ENCODE measurements at places on chromosomes 5 and 9. TPM values are rescaled to one million over a fixed set of nuclear protein-coding genes. Genes with fewer than 3 reads are reported as not detected.
A peak's percentile ranks its signal among the peaks of the same experiment; 100 is the strongest.

Gene PDZD2
- total RNA-seq, result 14.2 TPM

Gene FRRS1L
- total RNA-seq, result not detected

Gene TMEFF1
- 4.3 TPM for total RNA-seq

Gene GPR107
- total RNA-seq, result 41.0 TPM

Gene NDST1
- total RNA-seq, result 86.0 TPM

Gene BAAT
- total RNA-seq, result 0.94 TPM

Gene AOPEP
- total RNA-seq, result 66.3 TPM

Gene CEL
- total RNA-seq, result 0.60 TPM

Gene ECSCR
- total RNA-seq, result 0.40 TPM

DNA sequence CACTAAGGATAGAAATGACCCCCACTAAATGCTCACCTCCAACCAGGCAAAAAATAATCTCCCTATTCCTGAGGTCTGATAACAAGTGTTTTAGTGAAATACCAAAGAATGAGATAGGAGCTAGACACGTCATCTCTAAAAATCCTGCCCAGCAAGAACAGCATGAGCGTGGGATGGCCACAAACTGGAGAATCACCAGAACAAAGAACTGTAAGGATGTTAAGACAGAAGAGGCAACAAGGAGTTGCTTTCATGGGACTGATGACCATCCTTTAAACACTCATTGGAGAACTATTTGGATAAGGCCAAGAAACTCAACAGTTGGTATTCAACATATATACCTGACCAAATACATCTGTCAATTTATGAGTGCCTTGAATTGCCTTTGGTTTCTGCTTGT, 113.7 kb downstream of the RASEF start:
- no peak for DNase-seq

DNA sequence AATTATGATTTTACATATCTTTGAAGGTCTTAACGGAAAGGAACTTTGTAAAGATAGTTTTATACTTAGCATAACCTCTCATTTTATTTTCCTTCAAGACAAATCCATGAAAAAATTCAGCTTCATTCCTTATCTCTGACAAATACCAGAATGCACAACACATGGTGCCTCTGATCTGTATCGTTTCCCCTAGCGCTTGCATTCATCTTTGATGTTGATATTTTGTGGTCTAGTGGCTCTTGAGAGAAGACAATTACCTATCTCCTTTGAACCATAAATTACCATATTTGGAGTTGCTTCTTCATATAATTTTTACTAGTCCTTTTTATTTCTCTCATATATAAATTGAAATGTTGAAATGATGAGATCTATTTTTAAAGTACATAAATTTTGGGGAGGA, 551.3 kb downstream of the PDE4D start:
- no peak for DNase-seq

DNA sequence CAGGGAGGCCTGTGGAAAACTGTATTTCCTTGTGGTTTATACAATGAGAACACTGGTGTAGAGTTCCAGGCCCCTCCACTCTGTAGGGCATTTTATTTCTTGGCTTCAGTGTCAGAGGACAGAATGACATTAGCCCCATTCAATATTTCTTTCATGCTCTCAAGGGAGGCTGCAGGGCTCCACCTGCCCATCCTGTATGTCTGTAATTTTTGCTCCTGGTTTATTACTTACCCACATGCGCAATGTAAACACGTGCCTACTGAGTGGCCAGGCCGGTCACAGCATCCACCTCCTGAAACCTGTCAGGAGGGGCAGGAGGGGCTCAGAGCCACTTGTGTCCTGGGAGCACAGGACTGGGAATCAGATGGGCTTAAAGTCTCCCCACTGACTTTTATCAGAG, 82.4 kb downstream of the GADD45G start:
- no peak for DNase-seq

GRCh38 chr5:13246053-13246452, 698.4 kb downstream of the DNAH5 start:
- DNase-seq, result no peak

DNA sequence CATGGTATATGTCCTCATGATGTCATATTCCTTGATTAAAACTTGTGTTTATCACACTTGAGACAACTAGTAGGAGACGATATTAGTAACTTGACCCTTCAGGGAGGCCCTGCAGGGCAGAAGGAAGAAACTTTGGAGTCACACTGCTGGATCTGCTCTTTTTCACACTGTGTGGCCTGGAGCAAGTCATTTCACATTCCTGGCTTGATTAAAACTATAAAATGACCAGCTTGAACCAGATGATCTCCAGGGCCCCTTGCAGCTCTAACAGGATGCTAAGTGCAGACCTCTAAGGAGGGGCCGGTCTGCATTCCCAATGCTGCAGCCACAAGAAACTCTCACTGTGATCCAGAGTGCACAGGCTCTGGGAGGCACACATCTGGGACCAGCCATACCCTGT, 146.4 kb upstream of the ZNF366 start:
- peak; percentile 65 for DNase-seq

DNA sequence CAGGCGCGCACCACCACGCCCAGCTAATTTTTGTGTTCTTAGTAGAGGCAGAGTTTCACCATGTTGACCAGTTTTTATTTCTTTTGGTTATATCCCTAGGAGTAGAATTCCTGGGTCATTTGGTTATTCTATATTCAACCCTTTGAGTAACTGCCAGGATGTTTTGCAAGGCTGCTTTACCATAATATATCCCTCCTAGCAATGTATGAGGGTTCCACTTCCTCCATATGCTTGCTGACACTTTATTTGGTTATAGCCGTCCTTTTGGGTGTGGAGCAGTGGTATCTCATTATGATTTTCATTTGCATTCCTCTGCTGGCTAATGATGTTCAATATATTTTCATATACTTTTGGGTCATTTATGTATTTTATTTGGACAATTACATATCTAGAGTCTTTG, 81.2 kb downstream of the RAB24 start:
- DNase-seq, result no peak

- DNase-seq, result no peak
Measured at GRCh38 chr9:38415856-38416255, 8.4 kb downstream of the IGFBPL1 start.

DNA sequence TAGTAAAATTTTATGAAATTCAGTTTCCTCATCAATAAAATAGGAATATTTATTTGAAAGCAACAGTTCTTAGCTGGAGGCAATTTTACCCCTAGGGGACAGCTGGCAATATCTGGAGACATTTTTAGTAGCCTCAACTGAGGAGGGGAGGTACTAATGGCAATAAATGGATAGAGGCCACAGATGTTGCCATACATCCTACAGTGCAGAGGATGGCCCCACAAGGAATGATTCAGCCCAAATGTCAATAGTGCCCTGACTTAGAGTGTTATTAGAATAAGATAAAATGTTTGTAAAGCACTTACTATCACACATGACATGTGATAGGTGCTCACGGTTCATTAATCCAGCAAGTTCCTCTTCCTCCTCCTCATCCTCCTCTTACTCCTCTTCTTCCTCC, 293.6 kb downstream of the KCTD16 start:
- DNase-seq, result no peak

- no peak for DNase-seq
Measured at GRCh38 chr9:107710546-107710945, 221.0 kb upstream of the KLF4 start.

GRCh38 chr5:2912741-2913140, 161.3 kb upstream of the IRX2 start:
- no peak for DNase-seq

GRCh38 chr9:93387791-93388190, 63.7 kb upstream of the FAM120A start:
- DNase-seq, result no peak

DNA sequence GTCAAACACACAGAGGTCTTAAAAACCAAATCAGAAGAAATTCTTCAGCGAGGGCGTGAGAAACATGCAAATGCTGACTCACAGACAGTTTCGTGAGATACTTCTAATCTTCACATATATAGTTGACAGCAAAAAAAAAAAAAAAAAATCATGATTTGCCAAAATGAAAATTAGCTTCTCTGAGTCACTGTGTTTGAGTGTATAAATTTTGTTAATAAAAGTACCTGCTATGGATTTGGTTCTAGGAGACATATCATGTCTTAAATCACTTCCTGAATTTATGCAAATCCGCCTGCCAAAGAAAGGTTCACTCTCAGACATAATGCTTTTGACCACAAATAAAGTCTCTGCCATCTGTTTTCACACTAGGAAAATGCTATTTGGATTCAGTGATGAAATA, 114.3 kb downstream of the SLC1A3 start:
- DNase-seq, result no peak

GRCh38 chr9:114403153-114403756, 15.5 kb upstream of the AKNA start:
- no peak for DNase-seq

DNA sequence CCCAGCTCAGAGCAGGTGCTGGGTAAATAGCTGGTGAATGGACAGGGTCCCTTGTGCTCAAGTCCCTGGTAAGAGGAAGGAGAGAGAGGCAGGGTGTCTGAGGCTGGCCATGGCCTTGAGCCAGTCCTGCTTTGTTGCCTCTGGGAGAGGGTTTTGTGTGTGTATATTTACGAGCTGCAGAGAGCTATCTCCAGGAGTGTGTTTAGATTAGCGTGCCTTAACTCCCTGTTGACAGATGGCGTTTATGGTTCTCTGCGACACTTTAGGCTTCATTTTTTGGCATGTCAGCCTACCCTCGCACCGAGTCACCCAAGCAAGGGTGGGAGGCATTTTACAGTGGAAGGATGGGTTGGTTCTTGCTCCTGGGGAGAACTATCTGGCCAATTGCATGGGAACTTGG, 22.2 kb downstream of the HMCN2 start:
- DNase-seq, result no peak

GRCh38 chr5:171092194-171092593, 216.9 kb upstream of the TLX3 start:
- peak; percentile 58 for DNase-seq

DNA sequence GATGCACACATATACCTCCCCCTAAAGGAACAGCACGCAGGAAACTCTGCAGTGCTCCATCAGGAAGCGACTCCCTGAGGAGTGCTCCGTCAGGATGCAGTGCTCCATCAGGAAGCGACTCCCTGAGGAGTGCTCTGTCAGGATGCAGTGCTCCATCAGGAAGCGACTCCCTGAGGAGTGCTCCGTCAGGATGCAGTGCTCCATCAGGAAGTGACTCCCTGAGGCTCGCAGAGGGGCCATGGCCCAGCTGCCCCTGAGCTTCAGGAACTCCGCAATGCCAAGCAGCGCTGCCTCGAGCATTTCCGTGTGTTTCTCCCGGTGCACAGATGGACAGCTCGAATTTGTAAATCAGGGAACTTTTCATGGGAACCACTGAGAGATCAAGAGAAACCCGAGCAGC, 88.1 kb downstream of the PAX5 start:
- DNase-seq, result no peak

DNA sequence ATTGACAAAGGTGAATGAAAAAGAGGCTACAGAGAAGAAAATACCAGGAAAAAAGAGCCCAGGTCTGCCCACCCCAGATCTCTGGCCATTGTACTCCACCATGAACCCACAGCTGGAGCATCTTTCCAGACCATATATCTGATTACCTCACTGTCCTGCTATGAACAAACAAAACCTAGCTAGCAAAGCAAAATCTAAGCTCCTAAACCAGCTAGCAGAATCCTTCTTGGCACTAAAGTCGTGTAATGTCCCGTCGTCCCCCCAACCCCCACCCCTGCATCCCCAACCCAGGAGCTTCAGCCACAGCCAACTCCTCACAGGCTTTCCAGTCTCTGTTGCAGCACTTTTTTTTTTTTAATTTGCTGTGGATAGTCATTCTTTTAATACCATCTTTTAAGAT, 2.5 kb downstream of the C1QTNF3 start:
- DNase-seq, result no peak

DNA sequence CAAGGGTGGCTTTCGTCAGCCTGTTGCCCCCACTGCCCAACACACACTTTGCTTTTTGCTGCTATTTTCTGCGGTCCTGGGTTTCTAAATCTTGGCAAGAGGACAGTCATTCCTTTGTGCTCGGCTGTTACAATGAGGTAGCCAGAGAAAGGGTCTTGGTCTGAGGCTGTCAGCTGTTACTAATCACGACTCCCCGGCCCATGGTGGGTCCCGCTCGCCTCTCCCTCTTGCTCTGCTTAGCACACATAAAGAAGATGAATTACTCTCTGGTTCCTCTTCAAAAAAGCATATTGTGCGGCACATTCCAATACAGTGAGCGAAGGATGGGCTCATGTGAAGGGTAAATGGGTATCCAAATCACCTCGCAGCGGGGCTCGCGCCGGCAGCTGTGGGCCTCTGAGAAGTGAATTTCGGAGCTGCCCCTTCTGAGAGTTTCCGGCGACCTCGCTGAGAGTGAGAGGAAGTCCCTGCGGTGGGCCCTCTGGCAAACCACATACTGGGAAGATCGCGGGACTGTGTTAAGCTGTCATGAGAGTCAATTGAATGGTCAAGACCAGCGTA, 56.0 kb downstream of the SLC1A3 start:
- no peak for DNase-seq

DNA sequence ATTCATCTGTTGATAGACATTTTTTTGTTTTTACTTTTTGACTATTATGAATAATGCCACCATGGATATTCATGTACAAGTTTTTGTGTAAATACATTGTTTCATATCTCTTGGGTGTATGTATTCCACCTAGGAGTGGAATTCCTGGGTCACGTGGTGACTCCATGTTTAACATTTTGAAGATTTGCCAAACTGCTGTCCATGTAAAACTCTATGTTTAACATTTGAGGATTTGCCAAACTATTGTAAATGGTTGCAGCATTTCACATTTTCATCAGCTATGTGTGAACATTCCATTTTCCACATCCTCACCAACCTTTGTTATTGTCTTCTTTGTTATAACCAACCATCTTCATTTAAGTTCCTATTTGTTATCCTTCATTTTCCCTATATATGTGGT, 12.2 kb downstream of the TMEFF1 start:
- DNase-seq, result no peak

DNA sequence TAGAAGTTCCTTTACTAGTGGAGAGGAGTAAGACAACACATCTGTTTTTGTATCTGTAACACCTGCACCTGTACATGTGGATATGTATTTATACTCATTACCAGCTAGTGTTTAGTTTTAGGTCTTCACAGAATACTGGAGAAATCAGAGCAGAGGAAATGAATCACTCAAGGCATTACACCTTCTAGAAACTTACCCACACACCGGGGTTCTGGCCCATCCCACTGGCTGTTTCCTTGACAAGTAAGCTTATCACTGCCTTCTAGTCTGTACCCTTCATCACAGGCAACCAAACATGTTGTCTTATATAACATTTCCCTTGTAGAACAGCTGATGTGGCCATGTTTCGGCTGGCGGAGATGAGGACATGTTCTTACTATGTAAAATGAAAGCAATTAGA, 76.7 kb downstream of the SVEP1 start:
- no peak for DNase-seq
